ENCODE measurements at places on chromosomes 3 and 15.

- no peak for DNase-seq
Measured at GRCh38 chr3:174938102-174938501, 79.0 kb downstream of the NAALADL2 start.

GRCh38 chr3:40996827-40997710 is 202.2 kb upstream of the CTNNB1 start:
- no peak for DNase-seq

GRCh38 chr3:111045564-111045963 is 26.1 kb upstream of the NECTIN3 start:
- DNase-seq, result no peak

DNA sequence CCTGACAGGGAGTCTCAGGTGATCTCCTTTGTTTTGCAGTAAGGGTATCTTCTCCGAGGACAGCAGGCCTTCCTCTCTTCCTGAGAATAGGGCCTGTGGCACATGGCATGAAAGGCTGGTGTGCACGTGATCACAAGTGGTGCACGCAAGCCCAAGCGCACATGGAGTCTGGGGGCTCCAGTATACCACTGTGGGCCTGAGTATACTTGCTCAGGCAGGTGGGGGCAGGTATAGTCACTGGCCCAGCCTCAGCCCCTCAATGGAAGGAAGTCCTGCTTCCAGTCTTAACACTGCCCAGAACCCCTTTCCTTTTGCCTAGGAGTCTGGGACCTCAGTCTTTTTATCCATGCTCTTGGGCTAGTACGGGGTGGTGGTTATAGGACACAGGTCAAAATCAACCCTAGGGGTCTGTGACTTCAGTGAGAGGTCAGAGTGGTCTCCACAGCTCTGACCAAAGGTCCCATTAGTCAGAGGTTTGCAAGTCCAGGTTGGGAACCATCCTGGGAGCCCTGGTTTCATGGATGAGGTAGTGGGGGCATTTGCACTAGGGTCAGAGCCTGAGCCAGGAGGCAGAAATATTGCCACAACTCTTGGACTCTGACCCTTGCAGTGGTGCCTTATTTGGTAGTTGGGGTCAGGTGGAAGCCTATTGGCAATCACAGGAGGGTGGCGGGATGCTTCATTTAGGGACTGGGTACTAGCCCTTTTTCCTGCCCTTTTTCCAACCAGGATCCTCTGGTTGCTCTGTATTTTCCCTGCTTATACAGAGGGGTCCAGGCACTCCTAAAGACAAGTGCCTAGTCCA is 823 bp upstream of the CCDC71 start:
- no peak for DNase-seq

DNA sequence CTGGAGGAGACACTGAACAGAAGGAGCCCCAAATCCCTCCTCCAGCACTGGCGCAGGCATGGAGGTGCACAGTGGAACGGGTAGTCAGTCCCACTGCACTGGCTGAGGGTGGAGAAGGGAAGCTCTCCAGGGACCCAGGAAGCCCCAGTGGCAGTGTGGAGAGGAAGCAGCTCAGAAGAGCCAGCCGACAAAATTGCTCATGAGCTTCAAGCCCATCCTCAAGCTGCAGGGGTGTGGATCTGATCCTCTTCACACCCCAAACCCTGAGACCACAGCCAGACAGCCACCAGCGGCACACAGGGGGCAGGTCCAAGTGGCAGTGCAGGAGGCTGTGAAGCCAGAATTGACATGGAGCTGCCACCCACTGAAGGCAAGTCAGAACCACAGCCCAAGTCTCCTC is 32.1 kb downstream of the CYFIP1 start:
- DNase-seq, result no peak

- no peak for DNase-seq
Measured at GRCh38 chr3:13352621-13353131, 67.4 kb downstream of the NUP210 start.

GRCh38 chr15:58497046-58497785 is 65.4 kb downstream of the LIPC start:
- DNase-seq, result no peak

- DNase-seq, result no peak
Measured at GRCh38 chr15:36777926-36778325, 198.5 kb downstream of the CDIN1 start.

DNA sequence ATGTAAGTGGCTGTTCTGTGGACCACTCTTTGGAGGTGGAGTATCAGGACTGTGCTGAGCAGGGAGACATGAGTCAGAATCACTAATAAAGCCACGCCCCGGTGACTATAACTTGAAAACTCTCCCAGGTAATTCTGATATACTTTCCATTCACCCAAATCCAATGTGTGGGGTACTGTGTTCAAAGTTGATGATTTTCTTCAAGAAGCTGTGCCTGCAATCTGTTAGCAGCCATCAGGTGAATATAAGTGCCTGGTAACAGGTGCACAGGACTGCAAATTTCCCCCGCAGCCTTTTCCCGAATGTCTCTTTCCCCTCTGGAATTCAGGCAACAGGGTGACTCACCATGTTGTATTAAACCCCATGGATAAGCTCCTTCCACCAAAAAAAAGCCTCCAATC is 17.0 kb downstream of the MAGI1 start:
- DNase-seq, result no peak

DNA sequence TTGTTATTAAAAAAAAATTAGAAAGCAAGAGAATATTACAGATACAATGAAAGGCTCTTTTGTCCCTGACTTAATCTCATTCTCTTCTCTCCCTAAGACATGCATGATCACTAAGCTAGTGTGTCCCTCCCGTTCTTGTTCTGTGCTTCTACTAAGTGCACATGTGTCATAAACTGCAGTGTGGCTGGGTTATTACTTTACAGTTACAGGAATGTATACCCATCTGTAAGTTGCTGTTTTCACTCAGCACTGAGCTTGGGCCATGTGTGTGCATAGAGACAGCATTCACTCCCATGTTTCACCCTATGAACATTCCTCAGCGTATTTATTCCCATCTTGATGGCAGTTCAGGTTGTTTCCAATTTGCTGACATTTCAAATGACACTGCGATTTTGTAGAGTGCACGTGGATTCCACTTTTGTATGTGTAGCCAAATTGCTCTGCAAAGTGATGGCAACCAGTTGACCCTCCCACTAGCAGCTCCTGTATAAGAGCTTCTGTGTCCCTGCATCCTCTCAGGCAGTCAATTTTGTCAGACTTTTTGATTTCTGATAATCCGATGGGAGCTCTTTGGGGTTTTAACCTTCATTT is 145.8 kb upstream of the UBE2E1 start:
- no peak for DNase-seq

- DNase-seq, result no peak
Measured at GRCh38 chr3:113156816-113157333, 54.5 kb upstream of the BOC start.

GRCh38 chr3:187132666-187133065 is 6.6 kb downstream of the RPL39L start:
- no peak for DNase-seq

DNA sequence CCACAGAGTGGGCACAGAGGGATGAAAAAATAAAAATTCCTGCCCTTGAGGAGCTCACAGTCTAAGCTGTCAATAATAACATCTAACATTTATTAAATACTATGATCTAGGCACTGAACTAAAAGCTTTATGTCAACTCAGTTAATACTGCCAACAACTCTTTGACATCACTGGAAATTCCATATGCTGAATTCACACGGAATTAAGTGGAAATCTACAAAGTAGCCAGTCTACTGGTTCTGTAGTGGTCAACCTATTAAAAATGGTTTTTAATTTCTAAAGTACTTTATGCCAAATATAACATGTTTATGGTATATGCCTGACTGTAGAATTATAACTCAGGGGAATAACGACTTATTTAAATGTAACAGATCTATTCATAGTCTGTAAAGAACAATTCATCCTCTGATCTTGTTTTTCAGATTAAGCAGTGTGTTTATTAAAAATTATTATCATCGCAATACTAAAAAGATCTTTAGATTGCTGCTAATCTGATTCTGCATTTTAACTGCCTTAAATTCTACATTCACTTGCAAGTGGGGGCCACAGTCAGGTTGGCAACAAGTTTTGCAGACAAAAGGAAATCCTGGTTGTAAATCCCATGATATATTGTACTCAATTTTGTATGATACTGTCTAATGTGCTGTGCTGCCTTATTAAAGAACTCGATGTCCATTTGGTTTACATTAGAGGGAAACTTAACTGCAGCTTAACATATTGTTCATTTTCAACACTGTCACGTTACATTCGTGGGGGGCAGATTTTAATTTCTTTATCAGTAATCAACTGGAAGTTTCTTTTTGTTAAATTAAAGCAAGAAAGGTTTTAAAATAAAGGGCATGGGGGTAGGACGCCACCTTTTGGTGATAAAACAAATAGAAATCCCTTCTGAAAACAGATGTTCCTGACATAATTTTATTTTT is 2.6 kb upstream of the FOXP1 start:
- no peak for DNase-seq

DNA sequence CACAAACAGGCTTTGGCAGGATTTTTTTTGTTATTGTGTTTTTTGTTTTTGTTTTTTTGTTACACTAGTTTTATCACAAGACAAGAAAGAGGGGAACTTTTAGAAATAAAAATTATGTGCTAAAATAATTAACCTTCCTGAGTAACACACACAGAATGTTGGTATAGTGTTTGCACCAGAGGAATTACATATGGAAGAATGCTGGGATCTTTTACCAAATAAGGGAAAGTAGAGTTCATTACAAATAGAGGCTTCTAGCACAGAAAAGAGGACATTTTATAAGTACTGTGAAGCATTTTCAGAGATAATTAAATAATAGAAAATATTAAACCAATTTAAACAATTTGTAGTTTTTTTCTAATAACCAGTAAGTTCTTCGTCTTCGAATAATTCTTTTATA is 116.0 kb downstream of the IGF1R start:
- DNase-seq, result no peak

DNA sequence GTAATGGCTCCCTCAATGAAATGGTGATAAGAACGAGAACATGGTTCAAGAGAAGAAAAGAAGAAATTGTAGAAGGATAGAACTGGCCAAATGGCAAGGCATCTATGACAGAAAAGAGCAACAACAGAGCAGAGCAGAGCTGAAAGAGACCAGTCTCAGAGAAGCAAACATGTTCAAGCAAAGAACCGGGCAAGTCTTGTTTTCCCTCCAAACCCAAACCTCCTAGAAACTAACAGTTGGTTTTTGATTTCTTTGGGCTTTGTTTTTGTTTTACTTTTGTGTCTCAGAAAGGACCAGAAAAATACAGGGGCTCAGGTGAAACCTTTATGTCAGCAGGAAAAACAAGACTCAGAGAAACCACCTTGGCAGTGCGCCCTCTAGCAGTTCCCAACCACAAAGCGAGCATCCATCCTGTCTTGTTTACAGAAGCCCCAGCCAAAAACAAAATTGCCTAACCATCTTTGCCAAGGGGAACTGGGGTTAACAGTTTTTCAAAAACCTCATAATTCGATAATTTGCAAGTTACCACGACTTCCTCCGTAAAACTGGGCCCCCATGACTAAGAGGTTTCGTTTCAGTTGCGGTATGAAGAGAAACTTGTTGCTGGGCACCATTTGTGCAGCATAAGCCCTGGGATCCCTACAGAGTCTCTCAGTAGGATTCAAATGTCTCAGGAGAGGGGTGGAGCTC is 159.2 kb upstream of the SLC24A5 start:
- no peak for DNase-seq

- DNase-seq, result no peak
Measured at GRCh38 chr3:102092617-102093466, 243.5 kb downstream of the NFKBIZ start.

DNA sequence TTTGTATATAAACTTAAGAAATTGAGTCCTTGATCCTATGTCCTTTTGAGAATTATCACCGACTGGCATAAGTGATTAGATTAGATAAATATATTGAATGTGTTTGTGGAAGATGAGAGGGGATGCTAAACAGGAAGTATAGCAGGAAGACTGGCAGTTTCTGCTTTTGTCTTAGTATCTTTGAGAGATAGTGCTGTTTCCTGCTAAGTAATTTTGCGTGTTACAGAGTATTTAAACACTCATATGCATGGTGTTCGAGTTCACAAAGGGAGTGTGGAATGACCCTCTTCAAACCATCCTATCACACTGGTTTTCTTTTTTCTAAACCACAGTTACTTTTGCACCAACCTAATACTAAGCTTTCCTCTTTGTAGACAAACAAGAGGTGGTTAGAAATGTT is 106.0 kb downstream of the KLHL25 start:
- DNase-seq, result no peak

DNA sequence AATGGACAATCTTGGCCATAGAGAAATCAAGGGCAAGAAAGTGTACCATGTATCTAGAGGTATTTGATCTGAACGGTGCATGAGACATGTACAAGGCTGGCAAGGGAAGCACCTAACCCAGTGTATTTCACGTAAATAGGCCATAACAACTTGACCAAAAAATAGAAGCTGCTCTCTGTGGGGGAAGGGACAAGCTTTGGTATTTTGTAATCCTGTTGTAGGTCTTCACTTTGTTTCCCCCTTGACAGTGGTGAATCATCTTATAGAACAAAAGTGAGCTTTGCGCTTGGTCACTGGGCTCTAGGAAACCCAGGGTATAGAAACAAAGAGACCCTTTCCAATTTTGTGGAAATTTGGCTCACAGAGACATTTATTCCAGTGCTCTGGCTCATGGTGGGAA is 21.0 kb downstream of the LARS2 start:
- DNase-seq, result no peak

GRCh38 chr3:133966954-133967353 is 62.8 kb downstream of the SLCO2A1 start:
- no peak for DNase-seq

- DNase-seq, result no peak
Measured at GRCh38 chr3:139292711-139293664, 50.8 kb upstream of the MRPS22 start.

DNA sequence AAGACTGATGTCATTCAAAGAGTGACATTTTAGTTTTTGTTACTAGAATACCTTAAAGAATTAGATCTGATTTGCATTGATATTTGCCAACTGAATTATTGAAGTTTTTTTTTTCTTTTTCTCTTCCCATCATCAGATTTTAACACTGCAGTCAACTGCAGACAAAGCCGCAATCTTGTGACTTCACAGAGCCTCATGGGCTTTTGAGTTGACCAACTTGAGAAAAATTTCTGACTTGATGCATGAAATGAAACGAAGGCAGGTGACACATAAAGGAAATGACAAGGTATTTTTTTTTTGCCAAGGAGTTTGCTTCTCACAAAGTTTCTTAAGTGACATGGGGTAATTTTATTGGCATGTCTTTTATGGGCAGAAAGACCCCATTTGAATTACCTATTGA is 383.7 kb downstream of the GAP43 start:
- no peak for DNase-seq

DNA sequence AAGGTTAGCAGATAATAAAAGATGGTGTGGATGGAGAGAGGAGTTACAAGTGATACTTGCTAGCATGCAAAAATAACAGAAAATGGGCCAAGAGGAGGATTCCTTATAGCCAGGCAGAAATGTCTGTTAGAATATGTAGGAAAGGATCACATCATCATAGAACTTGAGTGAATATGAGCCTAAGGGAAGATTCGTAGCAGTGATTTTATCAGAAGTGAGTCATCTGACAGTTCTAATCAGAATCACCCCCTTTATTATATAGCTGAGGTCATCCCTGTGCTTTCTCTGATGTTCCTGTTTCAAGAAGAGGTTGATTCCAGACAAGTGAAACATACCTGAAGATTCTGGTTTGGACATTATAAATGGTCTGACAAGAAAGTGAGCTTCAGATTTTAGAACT is 22.9 kb downstream of the EXOG start:
- no peak for DNase-seq
